ENCODE measurements at places on chromosomes 4 and X.

DNA sequence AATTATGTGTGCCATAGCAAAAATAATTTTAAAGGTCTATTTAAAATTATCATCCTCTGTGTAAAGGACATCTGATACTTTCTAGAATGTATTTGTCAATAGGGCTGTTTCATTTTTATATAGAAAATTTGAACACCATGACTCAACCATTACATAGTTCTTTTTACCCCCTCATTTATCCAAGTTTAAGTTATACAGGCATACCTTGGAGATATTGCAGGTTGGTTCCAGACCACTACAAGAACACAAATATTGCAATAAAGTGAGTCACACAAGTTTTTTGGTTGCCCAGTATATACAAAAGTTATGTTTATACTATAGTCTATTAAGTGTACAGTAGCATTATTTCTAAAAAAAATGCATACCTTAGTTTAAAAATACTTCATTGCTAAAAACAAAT lies 130.4 kb downstream of the MSL3 start:
- no peak for DNase-seq

DNA sequence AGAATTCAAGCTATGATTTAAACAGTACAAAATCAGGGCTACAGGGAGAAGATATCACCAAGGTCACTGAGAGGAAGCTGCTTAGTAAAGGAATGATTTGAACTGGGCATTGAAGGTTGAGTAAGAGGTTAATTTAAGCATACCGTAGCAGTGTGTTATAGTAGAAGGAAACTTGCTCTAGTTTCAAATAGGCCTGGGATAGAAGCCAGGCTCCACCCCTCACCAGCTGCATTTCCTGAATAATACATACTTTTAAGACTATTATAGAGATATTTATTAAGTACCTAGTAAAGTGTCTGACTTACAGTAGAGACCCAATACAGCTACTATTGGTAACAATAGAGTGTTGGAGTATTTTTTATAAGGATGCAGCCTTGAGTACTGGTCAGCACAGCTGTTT lies 118.0 kb upstream of the GLRA2 start:
- DNase-seq, result no peak

DNA sequence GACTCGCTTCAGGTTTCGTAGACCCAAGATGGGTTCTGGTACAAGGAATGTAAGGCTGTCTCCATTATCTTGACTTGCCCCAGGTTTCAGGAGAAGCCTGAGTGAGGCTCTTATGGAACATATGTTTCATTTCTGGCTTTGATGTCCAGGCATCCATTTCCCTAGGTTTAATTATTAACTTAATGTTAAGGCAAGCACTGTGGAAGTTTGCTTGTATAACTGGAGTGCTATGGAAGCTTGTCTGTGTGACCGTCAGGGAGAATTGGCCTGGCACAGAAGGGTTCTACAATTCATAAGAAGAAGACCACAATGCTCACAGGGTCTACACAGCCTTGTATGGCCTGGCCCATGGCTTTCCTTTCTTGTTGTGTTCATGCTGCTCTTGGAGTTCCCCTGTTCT lies 47.2 kb upstream of the PPP1R2C start:
- DNase-seq, result no peak

DNA sequence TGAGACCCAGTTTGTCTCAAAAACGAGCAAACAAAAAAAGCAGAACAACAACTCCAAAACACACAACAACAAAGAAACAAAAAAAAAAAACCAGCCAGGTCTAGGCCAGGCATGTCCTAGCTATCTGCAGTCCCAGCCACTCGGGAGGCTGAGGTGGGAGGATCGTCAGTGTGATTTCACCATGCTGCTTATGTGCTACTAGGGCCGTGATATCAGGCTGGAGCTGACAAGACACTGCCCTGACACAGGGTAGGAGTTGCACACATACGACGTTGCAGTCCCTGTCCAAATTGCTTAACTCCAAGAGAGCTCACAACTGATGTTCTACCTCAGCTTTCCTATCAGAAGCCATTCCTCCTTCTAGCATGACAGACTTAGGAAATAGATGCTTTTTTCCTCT lies 204.9 kb downstream of the AASDH start:
- DNase-seq, result no peak

GRCh38 chr4:62226082-62226481 lies 1026.0 kb downstream of the ADGRL3 start:
- DNase-seq, result no peak

DNA sequence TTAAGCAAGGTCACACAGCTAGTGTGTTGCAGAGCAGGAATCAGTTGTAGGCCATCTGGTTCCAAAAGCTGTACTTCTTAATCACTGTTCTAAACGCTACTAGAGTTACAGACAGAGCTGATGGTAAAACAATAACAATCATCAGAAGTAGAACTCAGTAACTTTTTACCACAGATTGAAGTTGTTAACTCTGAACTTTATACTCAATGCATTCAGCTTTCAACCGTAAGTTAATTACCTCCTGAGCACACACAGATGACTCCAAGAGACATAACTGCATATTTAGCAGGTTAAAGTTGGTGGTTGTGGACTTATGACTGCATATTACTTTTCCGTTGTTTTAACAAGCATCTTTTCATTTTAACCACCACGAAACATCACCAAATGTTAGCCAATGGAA lies 127.3 kb downstream of the PRSS12 start:
- no peak for DNase-seq

- no peak for DNase-seq
Observed at GRCh38 chrX:1751781-1752180, 136.9 kb downstream of the ASMT start.

DNA sequence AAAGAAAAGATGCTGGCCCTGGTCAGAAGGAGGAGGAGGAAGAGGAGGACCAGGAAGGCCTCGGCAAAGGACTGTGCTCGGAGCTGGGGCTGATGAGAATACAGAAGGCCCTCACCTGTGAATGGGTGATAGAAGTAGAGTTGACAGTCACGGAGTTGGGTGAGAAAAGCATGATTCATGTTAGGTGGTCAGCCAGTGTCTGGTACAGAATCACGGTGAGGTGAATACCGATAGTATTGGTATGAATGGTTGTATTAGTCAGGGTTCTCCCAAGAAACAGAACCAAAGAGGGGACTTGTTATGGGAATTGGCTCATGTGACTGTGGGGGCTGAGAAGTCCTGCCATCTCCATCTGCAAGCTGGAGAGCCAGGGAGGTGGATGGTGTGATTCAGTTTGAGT lies 32.5 kb upstream of the FAM156A start:
- DNase-seq, result no peak

GRCh38 chr4:21203416-21203815 lies 503.2 kb downstream of the PACRGL start:
- no peak for DNase-seq

GRCh38 chr4:89551191-89551590 lies 243.6 kb upstream of the GPRIN3 start:
- no peak for DNase-seq

GRCh38 chrX:153444333-153445011 lies 1.4 kb downstream of the TREX2 start:
- no peak for DNase-seq

- no peak for DNase-seq
Observed at GRCh38 chrX:109830157-109830703, 97.2 kb upstream of the ACSL4 start.

DNA sequence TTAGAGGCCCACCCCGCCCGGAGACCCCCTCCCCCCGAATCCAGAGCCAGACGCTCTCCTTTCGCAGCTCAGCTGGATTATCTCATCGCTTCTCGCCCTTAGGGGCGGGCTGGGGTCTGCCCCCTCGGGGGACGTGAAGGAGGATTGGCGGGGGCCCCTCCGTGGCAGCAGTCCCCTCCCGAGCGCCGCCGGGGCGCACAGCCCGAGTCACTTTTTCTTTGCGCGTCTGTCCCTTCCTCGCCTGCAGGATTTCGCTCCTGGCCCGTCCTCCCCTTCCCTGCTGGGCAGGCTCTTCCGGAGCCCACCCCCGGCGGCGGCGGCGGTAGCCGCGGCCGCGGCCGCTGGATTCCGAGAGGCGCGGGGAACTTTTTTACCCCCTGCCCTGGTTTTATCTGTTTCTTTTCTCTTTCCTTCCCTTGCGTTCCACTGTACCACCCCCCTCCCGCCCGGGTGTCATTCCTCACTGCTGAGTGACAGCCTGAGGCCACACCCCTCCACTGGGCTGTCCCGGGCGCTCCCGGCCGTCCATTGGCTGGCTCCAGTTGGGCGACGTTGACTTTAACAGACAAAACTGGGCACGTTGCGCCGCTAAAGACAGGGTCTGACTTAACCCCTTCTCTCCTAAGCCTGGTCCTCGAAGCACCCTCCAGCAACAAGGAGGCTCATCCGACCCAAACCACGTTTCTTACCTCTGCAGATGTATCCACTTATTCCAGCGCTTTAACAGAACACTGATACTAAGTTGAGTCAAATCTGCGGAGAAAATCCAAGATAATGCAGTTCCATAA lies 492 bp upstream of the NKX3-2 start:
- peak; percentile 87 for DNase-seq

- no peak for DNase-seq
Observed at GRCh38 chr4:23811161-23811560, 78.7 kb downstream of the PPARGC1A start.

- DNase-seq, result no peak
Observed at GRCh38 chrX:148947399-148947975, 447.1 kb downstream of the AFF2 start.

GRCh38 chr4:159370286-159370685 lies 267.4 kb downstream of the RAPGEF2 start:
- DNase-seq, result no peak

- no peak for DNase-seq
Observed at GRCh38 chrX:31670245-31670644, 598.4 kb upstream of the FTHL17 start.

- DNase-seq, result no peak
Observed at GRCh38 chrX:108221301-108221864, 129.8 kb downstream of the ATG4A start.

DNA sequence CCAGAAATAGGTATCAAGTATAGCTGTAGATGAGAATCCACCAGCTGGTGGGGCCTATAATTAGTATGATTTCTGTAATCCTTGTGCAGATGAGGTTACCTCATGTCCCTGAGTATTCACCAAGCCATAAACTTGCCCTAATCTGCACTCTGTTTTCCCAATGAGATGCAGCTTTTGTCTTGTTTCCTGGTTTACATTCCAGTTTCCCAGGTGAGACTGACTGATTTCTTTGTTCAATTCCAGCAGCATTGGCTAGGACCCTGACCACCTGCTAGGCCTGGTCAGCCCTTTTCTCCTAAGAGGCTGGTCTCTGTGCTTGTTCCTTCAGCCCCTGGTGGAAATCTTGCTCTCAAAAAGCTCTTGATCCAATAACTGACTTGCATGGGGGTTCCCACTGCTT lies 44.6 kb downstream of the GABRB1 start:
- no peak for DNase-seq

DNA sequence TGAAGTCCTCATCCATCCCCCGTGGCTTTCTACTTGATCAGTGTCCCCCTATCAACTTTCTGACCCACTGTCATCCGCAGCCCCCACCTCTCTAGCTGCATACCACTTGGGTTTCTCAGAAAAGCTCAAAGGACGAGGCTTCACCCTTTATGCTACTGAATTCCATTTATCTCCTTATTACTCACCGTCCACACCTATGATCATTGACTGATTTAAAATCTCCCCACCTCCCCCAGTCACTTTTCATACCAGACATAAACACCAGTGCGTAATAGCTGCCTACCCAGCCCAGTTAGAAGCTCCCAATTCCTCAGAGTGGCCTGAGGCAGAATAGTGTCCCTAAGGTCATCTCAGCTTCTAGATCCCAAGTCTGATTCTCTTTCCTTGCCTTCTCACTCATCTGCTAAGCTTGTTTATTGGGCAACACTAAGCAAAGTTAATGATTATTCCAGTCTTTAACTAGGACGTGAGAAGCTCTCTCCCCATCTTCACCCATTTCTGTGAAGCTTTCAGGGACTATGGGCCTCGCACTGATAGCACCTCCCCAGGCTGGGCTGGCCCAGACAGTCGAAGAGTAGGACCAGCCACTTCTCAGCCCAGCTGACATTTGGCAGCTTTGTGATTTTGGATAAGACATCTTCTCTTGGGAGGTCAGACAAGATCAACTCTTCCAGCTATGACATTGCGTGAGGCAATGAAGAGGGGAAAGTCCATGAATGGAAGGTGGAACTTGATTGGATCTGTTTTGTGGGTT lies 7.2 kb upstream of the DDX60L start:
- DNase-seq, result no peak

DNA sequence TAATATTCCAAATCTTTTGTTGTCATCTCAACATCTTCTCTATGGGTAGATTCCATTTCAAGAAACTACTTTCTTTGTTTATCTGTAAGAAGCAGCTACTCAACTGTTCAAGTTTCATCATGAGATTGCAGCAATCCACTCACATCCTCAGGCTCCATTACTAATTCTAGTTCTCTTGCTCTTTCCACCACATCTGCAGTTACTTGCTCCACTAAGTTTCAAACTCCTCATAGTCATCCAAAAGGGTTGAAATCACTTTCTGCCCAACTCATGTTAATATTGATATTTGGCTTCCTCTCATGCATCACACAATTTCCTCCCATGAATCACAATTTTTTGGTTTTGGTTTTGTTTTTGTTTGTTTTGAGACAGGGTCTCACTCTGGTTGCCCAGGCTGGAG lies 35.7 kb downstream of the ADH5 start:
- no peak for DNase-seq

DNA sequence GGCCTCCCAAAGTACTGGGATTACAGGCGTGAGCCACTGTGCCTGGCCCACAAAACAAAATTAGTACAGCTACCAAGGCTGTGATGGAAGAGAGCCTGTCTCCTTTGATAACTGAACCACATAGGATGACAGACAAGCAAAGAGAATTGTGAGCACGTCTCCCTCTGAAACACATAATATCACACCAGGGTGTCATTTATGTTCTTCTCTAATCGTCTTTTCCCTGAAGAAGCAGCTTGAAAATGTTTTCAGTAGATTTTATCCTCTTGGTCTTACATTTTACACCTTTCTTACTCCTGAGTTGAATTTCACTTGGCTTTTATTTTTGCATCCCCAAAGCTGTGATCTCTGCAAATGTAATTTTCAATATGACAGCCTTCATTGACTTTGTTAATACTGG lies 67.8 kb downstream of the TENM3 start:
- DNase-seq, result peak; percentile 29

GRCh38 chrX:103791228-103791627 lies 14.6 kb downstream of the PLP1 start:
- peak; percentile 77 for DNase-seq

DNA sequence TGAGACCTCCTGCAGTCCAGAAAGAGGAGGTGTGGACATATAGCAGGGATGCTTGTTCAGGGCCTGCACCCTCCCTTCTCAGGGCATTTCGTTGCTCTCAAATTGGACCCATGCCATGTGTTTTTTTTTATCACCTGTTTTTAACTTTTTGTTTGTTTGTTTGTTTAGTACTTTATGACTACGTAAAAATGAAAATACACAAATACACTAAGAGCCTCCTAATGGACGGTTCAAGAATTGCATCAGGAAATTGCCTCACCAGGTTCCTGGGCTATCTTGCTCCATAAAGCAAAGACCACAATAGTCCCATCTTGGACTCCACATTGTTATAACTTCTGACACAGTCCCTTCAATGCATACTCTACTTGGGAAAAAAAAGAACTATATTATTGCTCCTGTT lies 1685.9 kb upstream of the TENM3 start:
- DNase-seq, result no peak

- no peak for DNase-seq
Observed at GRCh38 chr4:94567811-94568210, 116.1 kb downstream of the PDLIM5 start.
